ENCODE measurements at places on chromosomes 7 and 10.

GRCh38 chr10:127968659-127969058, 61.8 kb downstream of the PTPRE start:
- DNase-seq, result no peak

- no peak for DNase-seq
Measured at GRCh38 chr10:16720812-16721211, 96.4 kb downstream of the RSU1 start.

DNA sequence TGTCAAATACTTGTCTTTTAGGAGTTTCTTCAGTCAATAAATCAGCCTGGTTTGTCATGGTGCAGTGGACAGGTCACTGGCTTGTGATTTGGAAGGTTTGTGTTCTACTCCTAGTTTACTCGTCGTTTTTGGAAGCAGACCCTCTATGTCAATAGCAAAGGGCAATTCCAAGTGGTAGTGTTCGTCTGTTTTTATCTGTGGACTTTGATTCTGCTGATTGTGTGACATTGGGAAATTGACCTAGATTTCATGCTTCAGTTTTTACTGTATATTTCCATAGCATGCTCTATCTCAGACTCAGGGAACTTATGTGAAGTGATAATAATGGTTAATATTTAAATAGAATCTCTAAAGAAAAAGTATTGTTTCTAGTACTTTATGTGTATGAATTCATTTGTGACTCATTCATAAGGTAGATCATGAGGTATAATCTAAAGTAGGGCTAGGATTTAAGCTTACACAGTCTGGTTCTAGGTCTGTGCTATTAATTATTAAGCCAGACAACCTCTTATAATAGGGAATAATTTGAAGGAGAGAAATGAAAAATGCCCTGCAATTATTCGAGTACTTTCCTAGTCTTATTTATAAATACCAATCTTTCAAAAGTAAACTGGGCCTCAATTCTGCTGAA, 198.1 kb downstream of the REEP3 start:
- DNase-seq, result no peak

DNA sequence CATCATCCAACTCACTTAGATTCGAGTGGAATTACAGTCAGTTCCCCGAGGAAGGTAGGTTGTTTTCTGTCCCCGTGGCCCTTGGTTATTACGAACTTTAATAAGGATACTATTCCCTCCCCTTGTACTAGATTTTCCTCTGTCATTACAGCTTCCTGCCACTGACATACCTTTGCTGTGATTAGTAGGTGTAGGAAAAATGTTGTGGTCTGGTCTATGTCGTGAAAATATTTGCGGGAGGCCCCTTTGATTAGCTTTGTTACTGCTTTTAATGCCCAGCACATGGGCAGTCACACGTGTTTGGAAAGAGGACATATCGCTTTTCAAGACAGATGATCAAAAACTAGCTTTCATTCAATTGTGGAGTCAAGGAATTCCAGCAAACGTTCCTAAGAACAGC, 92.2 kb downstream of the GATA3 start:
- DNase-seq, result no peak

GRCh38 chr10:131693766-131694165, 207.0 kb upstream of the PPP2R2D start:
- DNase-seq, result no peak

DNA sequence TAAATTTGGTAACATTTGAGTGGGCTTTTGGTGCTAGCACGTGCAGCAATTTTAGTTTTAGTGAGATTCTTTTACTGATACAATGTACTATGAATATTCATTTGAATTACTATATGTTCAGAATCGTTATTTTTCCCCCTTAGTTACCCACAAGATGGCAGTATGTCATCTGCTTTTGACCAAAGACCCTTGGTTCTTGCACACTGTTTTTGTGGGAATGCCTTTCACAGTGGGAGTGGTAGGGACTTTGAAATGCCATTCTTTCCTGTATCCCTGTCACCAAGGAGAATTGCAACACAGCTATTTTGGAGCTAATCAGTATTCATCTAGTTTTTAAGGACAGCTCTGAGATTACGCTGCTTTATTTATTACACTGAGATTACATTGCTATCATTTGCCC, 40.6 kb downstream of the SEC23IP start:
- DNase-seq, result no peak

Measured in lower leg skin (tissue), 4 donors.